Activated T-cell treated with anti-CD3 and anti-CD28 coated beads, Interleukin-2, amount 50 U/mL, for 24 hours (primary cell): ENCODE measurements at places on chromosomes 2 and 18.

DNA sequence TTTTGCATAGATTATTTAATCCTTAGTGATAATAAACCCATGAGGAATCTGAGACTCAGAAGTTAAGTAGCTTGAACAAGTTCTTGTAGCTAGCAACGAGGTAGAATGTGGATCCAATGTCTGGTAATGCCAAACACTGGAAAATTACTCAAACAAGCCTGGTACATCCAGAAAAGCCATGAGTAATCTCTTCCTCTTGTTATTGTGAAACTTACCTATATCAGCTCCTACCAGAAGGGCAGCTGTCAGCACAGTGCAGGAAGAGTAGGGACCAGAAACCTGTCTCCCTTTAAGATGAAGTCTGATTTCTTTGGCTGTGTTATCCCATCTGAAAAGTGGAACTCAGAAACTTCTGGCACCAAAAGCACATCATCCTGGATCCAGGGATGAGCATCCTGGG lies 7.7 kb upstream of the SERPINB8 start:
- DNase-seq, result no peak

DNA sequence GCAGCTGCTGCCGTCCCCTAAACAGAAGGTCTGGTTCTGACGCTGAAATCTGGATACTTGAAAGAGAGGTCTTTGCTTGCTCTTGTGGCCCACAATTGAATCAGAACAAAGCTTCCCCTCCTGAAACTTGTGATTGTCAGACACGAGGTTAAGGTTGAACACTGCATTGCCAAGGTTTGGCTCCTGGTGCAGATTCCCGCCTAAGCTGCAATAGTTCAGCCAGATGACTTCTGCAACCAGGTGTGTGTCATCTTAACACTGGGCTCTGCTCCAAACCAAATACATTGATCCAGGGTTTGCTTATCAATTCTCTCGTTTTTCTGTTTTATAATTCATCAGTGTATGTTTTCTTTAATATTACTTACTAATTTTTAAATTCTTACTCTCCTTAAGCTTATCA lies 14.6 kb downstream of the GKN1 start:
- DNase-seq, result no peak

DNA sequence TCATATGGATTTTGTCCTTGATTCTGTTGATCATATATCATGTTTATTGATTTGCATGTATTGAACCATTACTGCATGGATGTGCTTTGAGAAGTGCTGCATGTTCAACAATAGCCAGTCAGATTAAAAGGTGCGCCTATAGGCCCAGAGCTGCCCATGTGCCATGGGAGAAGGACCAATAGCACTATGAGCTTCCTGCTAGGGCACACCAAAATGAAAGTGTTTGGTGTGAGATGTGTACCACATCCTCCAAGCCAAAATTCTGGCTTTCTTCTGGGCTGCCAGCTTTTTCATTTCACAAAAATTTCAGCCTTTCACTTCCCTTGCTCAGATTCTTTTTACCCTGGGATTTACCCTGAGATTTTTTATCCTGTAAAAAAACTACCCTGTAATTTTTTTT lies 34.8 kb upstream of the MMADHC start:
- no peak for DNase-seq

DNA sequence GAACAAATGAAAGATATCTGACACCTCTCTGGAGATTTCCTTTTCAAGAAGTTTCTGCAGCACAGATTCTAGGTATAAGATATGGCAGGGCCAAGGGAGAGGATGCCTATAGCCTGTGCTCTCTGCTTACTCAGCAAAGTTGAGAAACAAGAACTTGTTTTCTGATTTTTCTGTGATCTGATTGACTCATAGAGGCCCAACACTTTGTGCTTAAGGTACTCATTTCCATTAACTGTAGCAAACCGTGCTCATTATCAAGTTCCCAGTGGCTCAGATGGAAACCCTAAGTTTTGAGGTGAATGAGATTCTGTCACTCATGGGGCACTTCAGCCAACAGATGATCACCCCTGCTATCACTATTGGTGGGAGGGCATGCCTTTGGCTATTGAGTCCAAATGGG lies 124.3 kb downstream of the SP100 start:
- DNase-seq, result no peak

DNA sequence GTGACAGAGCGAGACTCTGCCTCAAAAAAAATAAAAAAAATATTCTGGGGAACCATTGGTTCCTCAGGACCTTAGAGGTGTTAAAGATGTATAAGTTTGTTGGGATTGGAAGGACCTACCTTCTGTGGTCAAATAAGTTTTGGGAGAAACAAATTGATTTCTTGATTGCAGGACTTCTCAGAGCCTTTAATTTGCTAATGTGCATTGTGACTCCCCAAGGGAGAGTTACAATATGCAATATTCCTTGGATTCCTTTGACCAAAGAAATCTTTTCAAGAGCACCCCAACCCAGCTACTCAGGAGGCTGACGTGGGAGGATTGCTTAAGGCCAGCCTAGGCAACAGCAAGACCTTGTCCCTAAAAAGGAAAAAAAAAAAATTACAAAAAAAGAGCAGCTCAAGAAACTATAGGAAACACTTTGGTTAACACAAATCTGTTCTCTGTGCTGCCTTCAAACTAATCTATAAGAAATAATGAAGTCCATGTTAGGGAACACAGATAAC lies 6.5 kb downstream of the NAGK start:
- DNase-seq, result no peak

DNA sequence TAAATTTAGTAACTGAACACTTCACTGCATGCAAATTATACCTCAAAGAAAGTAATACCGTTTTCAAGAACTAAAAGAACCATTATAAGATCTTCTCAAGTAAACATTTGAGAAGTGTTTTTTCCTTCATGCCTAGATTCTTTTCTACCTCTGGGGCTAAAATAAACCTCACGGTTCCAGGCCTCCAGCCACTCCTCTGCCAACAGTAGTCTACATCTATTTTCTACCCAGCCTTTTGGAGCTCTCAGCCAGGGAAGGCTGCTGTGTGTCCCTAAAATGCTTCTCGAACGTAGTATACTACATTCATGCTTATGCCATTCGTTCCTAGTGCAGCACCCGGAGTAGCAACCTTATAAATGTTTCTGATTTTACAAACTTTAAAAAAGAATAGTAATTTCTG lies 219.7 kb downstream of the AFF3 start:
- DNase-seq, result no peak

GRCh38 chr2:33498291-33498956 lies 22.0 kb downstream of the RASGRP3 start:
- DNase-seq, result no peak

GRCh38 chr2:226849349-226849748 lies 13.5 kb downstream of the RHBDD1 start:
- no peak for DNase-seq

- DNase-seq, result no peak
These were observed 1.4 kb upstream of the YES1 start for GRCh38 chr18:813172-814071.

GRCh38 chr2:84121-84520 lies 37.8 kb upstream of the FAM110C start:
- DNase-seq, result no peak

GRCh38 chr2:140648393-140648792 lies 1482.4 kb downstream of the LRP1B start:
- no peak for DNase-seq

- peak; percentile 77 for DNase-seq
These were observed 182.6 kb upstream of the HAAO start for GRCh38 chr2:42974721-42975717.

DNA sequence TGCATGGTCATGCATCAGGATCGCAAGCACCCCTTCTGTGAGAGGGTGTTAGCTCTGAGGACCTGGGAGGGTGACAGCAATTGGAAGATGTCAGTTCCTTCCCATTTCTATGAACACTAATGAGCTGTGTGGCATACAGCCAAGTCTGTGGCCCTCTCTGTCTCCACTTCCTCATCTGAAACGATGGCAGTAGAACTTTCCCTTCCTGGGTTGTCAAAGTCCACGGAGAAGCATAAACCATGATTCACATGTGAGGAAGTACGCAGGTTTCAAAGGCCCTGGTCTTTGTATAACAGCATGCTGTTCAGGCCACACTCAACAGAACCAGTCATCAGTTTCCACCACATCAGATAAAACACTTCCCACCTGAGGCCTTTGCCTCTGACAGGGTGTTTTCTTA lies 167.4 kb upstream of the RAB6C start:
- DNase-seq, result no peak

- DNase-seq, result no peak
These were observed 56.6 kb downstream of the SOWAHC start for GRCh38 chr2:109670556-109671411.

GRCh38 chr2:172013396-172013795 lies 13.6 kb downstream of the METAP1D start:
- no peak for DNase-seq

GRCh38 chr2:25241452-25241851 lies 73.1 kb upstream of the POMC start:
- DNase-seq, result no peak

DNA sequence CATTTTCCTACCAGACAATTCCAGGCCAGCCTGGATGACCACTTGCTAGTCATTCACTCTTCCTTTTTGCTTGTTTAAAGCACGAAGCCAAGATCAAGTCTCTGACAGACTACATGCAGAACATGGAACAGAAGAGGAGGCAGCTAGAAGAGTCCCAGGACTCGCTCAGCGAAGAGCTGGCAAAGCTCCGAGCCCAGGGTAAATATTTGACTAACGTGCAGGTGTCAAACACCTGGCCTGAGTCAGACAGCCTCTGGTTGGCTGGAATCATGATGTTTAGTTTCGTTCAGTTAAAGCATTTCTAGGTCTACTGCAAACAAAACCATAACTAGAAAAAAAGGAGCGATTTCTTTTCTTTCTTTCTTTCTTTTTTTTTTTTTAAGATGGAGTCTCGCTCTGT lies 44.2 kb upstream of the LYPD6B start:
- DNase-seq, result no peak

DNA sequence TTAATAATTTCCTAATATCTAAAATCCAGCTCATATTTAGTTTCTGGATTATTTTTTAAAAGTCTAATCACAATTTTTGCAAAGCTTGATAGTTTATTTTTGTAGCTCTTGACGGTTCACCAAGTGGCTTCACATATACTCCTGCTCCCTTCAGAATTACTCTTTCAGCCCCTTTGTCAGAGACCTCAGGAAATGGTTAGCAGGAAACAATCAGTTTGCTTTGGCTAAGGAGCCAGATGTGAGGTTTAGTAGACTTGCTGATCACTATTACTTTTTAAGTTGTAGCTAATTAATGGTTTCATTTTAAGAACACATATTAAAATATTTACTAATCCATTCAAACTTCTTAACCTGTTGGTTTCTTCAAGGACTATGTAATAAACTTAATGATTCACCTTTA lies 2.3 kb downstream of the RBBP8 start:
- no peak for DNase-seq

- DNase-seq, result no peak
These were observed 86.2 kb upstream of the HAAO start for GRCh38 chr2:42878581-42878980.

- DNase-seq, result no peak
These were observed 103.5 kb downstream of the ANKRD44 start for GRCh38 chr2:197207106-197207505.

GRCh38 chr2:234429265-234429664 lies 67.6 kb downstream of the ARL4C start:
- no peak for DNase-seq

DNA sequence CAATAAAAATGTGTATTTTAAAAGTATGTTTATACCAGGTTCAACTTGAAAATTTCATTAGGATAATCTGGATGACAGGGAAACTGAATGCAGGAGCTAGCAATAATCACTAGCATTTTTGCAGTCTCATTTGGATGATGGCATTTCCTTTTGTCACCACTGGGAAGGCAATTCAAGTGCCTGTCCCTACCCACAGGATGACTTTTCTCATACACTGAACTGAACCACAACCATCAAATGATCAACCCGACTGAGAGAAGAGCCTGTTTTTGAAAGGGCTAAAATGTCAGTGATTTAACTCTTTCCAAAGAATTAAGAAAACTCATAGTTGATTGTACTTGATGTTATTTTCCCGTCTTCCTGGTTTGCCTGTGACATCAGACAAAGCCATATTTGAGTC lies 115.0 kb downstream of the FAM124B start:
- no peak for DNase-seq

DNA sequence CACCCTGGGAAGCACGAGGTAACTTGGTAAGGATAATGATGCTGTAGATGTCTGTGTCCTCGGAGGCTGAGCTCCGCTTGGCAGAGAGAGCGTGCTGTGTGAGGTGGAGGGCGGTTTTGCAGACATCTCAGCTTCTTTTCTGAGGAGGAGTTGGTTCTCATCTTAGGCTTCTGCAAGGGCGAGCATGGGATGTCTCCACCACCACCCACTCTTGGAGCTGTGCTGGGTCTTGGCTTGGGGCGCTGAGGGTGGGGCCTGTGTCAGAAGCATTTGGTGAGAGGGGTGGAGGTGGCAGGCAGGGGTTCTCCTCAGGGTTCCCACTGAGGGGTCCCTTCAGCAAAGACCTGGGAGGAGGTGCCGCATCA lies 9.2 kb downstream of the OXER1 start:
- DNase-seq, result no peak

DNA sequence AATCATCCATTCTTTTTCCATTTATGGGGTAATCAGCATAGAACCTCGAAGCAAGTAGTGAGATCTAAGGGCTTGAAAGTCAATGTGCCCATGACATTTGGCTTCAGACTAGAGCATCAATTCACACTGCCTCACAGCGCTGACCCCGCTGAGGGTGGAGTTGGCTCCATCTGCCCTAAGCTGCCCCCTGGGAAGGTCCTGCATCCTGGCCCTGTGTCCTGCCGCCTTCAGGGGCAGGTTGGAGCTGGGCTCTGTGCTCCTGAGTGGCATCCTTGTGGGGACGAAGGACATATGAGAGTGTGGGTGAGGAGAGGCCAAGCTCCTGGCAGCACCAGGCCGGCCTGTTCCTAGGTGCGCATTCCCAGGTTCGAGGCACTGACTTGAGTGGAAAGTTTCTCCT lies 249.4 kb downstream of the FHOD3 start:
- DNase-seq, result no peak

GRCh38 chr18:3683483-3683882 lies 233.5 kb downstream of the TGIF1 start:
- no peak for DNase-seq

DNA sequence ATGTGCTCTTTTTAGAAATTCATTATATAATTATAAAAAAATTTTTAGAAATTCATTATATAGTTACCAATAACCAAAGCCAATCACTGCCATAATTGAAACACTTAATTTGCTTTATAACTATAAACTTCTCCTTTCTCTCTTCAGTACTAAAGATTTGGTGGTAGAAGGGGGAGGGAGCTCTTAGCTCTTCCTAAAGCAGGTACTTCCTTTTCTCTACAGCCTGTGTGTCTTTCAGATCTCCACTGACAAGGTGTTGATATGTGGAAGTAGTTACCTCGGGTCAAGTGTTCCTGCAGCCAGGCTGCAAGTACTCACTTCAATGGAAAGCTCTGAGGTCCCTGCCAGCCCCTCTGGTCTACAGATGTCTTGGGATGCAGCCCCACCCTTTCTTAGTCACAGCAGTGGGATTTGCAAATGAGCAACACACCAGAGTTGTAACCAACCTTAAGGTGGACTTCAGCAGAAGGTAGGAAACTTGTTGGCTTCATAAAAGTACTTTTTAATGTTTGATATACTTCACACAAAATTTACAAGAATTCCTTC lies 690.0 kb downstream of the ARHGAP15 start:
- DNase-seq, result no peak
